NCI-H2081 (cell line): ENCODE measurements at places on chromosomes 7 and 10.

DNA sequence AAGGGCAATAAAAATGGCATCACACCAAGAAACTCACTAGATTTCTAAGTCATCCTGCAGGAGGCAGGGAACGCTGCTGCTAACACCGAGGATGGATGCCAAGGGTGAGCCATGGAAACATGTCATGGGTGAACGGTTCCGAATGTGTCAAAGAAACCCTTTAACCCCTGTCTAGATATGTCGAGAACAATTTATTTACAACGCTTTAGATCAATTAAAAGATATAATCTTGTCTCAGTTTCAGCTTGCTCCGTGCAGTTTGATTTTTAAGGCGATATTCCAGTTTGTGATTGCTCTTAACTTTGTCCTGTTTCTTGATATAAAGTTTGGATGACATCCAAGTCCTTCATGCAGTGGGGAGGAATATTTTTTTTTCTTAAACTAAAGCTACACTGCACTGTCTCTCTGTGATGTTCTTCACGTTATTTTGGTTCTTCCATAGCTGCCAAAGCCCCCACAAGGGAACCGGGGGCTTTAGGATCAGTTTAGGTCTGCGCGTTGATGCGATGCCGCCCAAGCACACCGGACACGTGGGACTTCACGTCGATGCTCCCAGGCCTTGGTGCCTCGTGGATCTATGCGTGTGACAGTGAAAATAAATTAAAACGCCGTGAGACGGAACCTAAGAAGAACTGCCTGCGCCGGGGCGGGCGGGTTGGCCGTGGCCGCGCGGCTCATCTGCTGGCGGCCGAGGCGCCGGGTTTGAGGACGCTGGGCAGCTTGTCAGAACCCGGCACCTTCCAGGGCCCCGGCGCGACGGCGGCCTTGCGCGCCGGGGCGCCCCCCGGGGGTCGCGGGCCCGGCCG is 220.3 kb downstream of the PHTF2 start:
- peak; percentile 11 for DNase-seq

DNA sequence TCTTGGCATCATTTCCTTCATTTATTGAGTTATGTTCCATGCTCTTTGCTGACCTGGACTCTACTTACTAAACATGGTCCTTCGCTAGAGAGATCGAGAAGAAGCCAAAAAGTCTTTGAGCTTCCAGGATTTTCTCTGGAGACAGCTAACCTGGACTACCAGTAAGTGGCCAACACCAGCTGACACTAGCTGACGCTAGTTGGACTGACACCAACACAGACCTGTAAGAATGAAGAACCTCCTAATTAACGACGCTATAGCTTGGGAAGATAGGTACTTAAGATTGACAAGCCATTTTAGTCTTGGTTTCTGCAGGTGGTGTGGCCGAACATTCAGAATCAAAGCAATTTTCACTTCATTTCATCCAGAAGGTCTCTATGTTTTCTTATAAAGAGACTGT is 66.4 kb downstream of the GALNT17 start:
- DNase-seq = no peak

- no peak for DNase-seq
Observed at GRCh38 chr10:7572391-7572790, 94.4 kb downstream of the ITIH5 start.

DNA sequence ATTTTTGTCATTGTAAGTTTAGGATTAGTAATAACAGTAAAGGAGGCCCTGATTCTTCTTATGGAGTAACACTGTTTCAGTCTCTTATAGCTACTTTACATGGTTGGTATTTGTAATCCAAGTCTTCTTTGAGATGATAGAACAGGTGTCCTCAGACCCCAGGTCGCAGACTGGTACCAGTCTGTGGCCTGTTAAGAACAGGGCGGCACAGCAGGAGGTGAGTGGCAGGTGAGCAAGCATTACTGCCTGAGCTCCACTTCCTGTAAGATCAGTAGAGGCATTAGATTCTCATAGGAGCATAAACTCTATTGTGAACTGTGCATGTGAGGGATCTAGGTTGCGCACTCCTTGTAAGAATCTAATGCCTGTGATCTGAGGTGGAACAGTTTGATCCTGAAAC is 77.3 kb downstream of the STK31 start:
- peak; percentile 45 for DNase-seq

DNA sequence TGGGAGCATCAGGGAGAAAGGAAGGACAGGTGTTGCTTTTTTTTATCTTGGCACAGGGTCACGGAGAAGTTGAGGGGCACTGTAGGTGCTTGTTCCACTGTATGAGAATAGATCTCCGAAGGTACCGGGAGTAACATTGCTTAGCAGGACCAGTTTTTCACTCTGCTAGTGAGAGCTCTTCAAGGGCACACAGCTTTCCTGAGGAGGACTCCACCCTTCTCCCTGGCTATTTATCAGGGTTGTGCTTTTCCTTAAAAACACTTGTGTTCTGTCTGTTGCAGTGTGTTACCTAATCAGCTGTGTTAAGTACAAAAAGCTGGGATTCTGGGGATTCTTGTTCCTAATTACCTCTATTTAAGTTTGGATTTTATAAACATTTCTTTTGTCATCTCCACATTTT is 160.5 kb downstream of the SND1 start:
- DNase-seq = no peak

DNA sequence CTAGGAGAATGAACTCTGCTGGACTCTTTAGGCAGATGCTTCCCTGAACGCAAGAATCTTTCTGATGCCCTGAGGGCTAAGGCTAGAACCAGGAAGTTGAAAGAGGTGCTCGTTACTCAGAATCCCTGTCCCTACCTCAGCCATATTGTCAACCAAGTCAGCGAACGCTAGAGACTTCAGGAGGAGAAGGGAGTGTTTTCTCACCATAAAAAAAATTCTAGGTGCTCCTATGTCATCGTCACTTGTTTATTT is 359.4 kb downstream of the PRPF18 start:
- DNase-seq = no peak

GRCh38 chr7:75872073-75872782 is 6.6 kb upstream of the RHBDD2 start:
- no peak for DNase-seq

GRCh38 chr10:43206391-43207235 is 60.3 kb downstream of the RASGEF1A start:
- DNase-seq = no peak

DNA sequence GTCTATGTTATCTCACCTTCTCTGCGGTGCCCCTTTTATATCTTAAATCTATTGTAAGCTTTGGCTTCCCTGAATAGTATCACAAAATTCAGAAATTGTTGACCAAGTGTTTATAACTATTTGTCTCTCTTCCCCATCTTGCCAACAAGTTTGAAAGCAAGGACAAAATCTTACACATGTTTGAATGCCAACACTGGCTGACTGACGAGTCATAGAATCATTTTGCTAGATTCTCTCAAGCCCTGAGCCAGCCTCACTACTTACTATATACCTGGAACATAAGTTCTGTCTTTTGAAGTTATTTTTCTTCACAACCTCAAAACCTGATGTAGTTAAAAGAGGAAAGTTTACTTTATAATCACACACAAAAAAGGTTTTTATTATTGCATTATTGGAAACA is 700.7 kb downstream of the PHTF2 start:
- no peak for DNase-seq

DNA sequence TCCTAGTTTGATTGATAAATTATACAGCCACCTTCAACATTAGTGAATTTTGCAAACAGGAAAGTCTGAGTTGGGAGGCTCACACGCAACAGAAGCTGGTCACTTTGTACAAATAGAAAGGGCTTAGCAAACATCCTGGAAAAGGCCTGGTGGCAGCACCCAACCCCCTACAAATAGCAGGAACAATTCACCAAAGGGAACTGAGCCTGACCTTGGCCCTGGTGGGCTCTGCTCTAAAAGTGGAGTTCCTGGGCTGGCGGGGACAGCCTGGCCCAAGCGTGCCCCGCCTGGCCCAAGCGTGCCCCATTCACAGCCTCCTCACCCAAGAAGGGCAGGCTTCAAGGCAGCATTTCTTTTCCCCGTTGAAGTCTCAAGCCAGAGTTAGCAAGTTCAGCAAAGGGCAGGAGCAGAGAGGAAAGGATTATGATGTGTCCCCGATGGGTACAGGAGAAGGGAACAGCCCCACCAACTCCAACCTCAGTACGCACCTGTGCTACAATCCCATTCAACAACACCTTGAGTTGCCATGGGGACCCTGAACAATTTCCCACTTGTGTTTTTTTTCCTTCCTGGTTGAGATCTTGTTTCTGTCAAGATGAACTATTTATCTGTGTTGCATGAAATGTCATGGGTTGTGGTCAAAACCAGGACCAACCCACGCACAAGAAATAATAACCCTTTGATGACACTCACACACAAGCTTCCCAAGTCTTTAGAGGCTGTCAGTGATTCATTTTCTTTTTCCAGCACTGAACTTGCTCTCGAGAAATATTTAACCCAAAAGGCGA is 43.4 kb downstream of the RGS10 start:
- no peak for DNase-seq

- no peak for DNase-seq
Observed at GRCh38 chr7:142348100-142348499, 90.2 kb upstream of the PRSS58 start.

GRCh38 chr7:76054123-76055120 is 6.5 kb downstream of the MDH2 start:
- peak; percentile 92 for DNase-seq

GRCh38 chr7:19051767-19052375 is 65.6 kb downstream of the TWIST1 start:
- peak; percentile 10 for DNase-seq

DNA sequence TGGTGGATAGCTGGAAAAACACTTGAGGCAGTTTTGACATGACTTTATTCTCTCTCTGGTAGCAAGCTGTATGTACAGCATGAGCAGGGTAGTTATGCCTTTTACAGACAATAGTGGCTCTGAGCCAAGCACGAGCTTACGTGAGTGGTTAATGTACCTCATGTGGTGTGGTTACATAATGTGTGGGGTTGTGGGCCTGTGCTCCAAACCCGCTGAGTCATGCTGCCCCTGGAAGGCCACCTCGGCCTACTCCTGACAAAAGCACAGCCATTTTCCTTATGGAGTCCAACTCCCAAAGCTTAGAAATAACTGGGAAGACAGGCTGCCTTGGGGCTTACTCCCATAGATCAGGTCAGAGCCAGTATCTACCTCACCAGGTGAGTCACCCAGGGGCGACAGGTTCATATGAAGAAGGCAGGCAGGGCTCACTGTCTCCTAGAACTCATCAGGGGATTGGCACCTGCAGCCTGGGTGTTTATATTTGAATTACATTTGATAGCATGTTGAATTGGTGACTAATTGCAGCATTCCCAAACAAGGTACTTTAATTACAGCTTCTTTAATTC is 404.5 kb downstream of the ADRA2A start:
- no peak for DNase-seq

GRCh38 chr7:103093429-103093828 is 18.5 kb downstream of the ARMC10 start:
- no peak for DNase-seq

GRCh38 chr10:3203016-3203811 is 30.6 kb upstream of the PITRM1 start:
- no peak for DNase-seq

DNA sequence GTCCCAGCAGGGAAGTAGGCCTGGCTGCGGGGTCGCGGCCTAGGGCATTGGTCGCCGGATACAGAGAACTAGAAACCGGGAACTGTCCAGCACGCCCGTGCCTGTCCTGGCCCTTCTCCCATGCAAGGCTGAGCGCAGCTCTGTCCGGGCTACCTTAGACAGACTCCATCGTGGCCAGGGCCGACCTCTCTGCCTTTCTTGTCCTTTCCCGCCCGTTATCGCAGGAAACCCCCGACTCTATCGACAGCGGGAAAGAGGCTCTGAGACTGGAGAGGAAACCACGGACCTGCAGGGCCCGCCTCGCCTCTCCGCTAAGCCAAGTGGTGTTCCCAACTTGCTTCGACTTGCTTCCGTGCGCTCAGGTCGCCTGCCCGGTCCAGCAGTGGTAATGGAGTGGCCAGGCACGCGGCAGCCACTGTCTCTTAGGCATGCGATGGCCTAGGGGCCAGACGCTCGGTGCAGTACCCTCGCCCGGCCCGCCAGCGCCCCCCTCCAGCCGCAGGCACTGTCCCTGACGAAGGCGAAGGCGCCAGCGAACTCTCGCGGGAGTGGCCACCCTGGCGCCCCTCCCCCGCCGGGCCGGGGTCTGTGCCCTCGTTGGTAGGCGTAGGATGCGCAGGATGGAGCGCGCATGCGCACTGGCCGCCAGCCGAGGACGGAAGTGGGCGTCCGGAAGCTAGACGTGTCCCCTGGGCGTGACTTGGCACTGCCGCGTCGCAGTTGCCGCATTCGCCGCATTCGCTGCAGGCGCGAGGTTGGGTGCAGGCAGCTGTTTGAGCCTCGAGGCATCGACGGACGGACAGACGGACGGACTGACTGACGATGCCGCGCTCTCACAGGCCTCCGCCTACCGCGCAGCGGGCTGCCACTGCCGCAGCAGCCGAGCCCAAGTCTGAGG is 54.4 kb downstream of the MCMBP start:
- no peak for DNase-seq

DNA sequence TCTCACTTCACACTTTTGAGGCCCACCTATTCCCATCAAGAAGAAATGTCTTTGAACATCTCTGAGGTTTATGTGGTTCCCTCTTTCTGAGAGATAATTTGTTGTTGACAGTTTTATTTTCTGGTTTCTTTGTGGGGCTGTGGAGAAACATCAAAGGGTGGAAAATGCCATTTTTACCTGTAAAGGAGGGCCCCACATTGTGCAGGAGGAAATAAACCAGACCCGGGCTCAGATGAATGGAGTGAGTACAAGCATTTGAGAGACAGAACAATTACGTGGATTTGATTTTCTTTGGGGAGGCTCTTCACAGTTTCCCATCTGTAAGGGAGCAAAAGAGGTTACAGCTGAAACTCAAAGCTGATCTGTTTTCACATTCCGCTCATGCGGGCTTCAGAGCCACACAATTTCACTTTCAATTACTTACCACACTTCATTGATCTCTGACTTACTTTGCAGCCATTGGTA is 29.8 kb downstream of the ITPRIP start:
- no peak for DNase-seq

- no peak for DNase-seq
Observed at GRCh38 chr10:75826846-75827245, 395.4 kb downstream of the LRMDA start.

DNA sequence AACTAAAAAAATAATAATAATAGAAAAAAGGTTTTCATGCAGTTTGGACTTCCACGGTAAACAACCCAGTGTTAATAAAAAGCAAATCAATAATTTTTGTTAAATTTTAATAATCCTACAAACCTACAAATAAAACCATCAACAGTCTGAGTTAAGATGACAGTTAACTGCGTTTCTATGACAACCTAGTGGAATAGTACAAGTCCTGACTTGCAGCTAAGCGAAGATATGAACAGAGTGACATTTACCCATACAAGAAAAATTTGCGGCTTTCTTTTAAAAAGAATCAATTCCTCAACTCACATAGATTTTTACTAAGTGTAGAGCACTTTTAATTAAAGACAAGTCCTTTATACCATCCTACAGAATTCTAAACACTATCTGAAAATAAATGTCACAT is 35.6 kb downstream of the VPS41 start:
- DNase-seq = no peak

DNA sequence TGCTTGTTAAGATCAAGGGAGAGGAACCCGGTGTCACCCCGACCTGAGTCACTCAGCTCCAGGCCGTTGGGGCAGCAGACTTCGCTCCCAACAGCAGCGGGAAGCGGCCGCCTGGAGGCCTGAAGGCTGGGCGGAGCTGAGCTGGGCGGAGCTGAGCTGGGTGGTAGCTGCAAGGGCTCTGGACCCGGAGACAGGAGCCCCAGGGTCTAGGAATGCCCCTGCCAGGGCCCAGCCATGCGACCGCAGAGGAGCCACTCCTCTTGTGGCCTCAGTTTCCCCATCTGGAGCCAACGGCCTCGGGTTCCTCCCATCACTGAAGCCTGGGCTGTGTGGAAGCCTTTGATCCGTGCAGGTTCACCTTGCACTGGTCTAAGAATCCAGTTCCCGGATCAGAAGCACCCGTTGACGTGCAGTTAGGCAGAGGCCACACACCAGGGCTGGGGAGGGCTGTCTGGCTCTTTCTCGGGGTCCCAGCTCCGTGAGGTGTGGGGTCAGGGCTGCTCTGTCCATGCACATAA is 21.9 kb upstream of the DPYSL4 start:
- no peak for DNase-seq
